Left kidney (tissue), 8 donors: ENCODE measurements at places on chromosomes 3 and 15.

DNA sequence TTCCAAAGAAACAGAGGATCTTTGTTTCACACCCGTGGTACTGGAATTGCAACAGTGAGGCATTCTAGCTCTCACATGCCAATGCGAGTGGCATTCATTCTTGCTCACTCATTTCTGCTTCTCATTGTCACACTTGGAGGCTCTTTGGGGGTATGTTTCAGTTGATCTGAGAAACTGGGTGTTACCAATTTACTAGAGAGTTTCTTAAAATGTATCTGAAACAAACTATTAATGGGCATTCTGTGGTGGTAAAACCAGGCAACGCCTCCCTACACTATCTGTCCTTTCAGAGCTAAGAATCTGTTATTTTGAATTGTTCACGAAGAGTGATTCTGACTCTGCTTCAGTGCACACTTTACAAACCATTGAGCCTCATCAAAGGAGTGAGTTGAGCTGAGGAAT is 140.6 kb upstream of the BHLHE40 start:
- DNase-seq, result no peak

DNA sequence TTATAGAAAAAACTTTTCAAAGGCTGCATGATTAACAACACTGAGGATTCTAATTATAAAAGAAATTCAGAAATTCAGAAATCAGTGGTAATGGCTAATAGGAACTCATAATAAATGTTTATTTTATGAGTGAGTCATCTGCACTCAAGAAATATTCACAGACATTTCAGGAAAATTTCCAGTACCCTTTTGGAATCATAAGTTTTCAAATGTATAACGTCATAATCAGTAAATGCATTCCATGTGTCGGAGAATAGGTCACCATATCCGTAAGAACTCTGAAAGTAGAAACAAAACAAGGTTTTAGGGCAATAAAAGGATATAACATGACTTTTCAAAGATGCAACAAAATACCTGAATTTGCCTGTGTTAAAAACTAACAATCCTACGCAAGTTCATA is 24.7 kb downstream of the EOGT start:
- DNase-seq, result no peak

- DNase-seq, result no peak
These were observed 80.9 kb upstream of the ARHGEF26 start for GRCh38 chr3:154040283-154040682.

DNA sequence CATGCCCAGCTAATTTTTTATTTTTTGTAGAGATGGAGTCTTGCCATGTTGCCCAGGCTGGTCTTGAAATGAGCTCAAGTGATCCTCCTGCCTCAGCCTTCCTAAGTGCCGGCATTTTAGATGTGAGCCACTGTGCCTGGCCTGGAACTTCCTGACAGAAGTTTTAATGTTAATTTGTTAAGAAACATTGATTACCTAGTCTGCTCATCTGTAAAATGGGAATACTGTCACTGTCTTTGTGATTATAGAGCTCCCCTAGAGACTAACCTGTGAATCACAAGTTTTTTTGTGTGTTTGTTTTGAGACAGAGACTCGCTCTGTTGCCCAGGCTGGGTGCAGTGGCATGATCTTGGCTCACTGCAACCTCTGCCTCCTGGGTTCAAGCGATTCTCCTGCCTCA is 4.3 kb upstream of the EIF3J start:
- no peak for DNase-seq

DNA sequence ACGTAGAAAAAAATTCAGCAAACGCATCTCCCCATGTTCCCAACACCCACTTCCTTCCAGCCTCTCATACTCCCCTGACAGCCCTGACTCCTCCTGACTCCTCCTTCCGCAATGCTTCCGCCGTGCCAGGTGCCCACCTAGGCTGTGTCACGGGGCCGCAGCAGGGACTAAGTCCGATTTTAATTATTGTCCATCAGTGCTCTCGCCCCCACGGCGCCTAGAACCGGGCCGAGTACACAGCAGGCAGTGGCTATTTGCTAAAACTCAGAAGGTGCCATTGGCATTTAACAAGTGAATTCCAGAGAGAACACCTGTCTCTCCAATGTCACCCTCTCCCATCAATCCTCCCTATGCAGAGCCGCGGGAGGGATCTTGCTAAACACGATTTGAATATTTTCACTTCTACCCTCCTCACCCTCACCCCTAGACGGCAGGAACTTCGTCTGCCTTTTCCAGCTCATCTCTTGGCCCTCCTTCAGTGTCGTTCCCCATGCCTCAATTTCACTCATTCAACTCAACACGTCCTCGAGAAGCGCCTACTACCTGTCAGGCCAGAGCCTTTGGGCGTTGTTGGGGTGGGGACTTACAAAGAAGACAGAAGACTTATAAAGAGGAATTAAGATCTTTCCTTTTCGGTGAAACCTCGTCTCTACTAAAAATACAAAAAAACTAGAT is 11.5 kb upstream of the SHF start:
- DNase-seq, result no peak

DNA sequence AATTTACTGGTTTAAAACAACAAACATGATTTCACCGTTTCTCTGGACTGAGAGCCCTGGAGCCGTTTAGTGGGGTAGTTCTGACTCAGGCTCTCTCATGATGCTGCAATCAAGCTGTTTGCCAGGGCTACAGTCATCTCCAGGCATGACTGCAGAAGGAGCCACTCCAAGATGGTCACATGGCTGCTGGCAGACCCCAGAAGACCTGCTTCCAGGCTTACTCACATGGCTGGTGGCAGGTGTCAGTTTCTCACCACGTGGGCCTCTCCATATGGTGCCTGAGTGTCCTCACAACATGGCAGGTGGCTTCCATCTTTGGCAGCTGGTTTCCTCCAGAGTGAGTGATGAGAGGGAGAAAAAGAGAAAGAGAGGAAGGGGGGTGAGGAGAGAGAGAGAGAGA is 378.3 kb upstream of the RGMA start:
- DNase-seq, result no peak

DNA sequence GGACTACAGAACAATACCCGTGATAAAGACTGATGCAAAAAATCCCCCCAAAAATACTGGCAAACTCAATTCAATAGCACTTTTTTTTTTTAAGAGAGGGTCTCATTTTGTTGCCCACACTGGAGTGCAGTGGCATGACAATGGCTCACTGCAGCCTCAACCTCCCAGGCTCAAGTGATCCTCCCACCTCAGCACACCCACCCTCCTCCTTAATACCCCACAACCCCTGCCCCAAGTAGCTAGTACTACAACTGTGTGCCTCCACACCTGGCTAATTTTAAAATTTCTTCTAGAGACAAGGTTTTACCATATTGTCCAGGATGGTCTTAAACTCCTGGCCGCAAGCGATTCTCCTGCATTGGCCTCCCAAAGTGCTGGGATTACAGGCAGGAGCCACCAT is 11.4 kb downstream of the TOP2B start:
- no peak for DNase-seq

DNA sequence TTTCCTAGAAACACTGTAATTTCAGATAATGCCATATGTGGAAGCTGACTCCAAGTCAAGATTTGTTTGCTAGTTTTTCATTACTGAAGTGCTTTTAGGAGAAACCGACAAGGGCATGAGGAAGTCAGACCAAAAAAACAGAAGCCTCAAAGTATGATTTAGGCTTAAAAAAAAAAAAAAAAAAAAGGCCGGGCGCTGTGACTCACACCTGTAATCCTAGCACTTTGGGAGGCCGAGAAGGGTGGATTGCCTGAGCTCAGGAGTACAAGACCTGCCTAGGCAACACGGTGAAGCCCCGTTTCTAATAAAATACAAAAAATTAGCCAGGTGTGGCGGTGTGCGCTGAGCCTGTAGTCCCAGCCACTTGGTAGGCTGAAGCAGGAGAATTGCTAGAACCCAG is 11.6 kb downstream of the RPL15 start:
- no peak for DNase-seq

GRCh38 chr3:24460974-24461373 is 33.7 kb downstream of the THRB start:
- DNase-seq, result no peak

DNA sequence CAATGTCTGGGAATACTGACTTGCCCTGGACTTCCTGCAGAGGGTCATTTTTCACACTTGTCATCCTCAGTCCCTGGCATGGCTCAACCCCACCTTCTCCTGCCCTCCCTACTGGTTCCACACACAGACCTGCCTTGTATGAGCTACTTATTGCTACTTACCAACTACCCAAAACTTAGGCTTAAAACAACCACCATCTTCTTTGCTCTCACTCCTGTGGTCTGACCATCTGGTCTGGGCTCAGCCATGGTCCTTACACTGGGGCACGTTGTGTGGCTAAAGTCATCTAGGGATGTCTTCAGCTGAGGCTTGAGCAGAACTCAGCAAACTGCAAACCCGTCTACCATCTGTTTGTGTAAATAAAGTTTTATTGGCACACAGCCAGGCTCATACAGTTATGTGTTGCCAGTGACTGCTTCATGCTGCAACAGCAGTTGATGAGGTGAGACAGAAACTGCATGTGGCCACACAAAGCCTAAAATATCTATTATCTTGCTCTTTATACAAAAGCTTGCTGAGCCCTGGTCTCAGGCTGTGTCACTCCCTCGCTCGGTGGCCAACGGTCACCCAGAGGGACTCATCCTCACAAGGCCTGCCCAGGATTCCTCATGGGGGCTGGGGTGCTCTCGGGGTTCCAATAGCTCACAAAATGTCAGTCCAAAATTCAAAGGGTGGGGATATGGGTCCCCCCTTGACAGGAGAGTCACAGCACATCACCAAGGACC is 43.5 kb downstream of the KLF15 start:
- DNase-seq, result no peak

DNA sequence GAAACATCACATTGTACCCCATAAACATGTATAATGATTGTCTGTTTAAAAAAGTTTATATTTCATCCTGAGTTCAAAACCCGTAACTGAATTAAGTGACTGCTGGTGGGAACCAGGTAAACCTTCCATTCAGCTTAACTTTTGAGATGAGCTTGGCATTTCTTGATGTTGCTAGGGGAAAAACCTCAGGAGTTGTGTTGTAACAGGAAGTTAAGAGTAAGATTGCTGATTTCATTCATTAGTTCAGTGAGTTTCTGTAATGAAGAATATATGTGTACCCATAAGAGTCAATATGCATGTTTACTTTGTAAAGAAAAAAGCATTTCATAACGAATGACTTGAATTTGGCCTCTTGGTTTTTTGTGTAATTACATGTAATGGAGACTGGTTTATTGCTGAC is 32.5 kb downstream of the CTSH start:
- DNase-seq, result no peak

GRCh38 chr3:118682921-118683320 is 351.7 kb downstream of the IGSF11 start:
- DNase-seq, result peak; percentile 64

DNA sequence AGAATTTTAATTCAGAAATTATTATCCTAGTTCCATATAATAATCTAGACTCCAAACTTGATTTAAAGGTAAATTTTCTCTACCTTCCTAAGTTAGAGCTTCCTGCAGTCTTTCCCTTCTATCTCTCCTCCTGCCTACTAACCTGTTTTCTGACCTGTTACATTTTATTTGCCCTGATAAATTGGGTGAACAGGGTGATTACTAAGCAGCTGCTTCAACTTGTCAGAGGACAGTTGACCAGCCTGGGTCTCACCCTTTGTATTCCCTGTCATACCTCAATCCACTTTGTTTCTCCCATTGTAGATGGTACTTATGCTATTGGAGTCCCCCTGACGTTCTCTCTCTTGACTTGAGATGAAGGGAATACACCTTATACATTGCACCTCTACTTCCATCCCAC is 28.4 kb upstream of the MYRIP start:
- DNase-seq, result no peak

GRCh38 chr3:24678421-24678865 is 183.8 kb upstream of the THRB start:
- no peak for DNase-seq

DNA sequence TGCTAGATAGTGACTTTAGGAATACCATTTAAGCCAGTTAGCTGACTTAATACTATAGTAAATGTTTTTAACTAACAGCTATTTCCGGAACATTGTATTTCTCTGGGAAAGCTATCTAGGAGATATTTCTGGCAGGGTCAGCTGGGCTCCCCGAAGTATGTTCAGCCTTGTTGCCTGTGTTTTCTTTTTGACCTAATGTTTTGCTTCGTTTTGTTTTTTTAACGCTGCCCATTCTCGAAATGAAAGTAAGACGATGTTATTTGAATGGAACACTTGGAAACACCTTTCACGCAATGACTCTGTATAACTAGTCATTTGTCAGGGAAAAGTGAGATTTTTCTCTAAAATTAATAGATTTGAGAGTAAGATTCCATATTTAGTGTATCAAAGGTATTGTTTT is 702.9 kb upstream of the NAALADL2 start:
- DNase-seq, result no peak

DNA sequence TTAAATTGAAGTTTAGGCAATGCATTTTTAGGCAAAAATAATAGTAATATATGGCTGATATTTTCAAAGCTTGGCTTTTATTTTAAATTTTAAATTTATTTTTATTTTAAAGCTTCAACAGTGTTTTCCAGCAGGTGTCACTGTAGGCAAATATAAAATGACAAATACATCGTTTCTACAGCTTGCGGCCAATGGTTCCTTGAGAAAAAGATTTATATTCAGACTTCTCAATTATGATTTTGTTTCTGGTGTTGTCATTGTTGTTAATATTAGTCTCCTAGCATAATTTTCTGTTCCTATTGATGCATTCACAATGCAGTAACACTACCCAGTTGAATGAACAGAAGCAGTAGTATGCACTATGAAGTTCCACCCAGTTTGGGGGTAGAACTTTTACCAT is 220.7 kb upstream of the DNAJC19 start:
- peak; percentile 15 for DNase-seq

- DNase-seq, result no peak
These were observed 52.5 kb downstream of the RPL39L start for GRCh38 chr3:187086831-187087230.

GRCh38 chr3:152113992-152114651 is 154.6 kb upstream of the MBNL1 start:
- DNase-seq, result no peak

- DNase-seq, result no peak
These were observed 733.7 kb upstream of the CFAP20DC start for GRCh38 chr3:59783468-59783988.

DNA sequence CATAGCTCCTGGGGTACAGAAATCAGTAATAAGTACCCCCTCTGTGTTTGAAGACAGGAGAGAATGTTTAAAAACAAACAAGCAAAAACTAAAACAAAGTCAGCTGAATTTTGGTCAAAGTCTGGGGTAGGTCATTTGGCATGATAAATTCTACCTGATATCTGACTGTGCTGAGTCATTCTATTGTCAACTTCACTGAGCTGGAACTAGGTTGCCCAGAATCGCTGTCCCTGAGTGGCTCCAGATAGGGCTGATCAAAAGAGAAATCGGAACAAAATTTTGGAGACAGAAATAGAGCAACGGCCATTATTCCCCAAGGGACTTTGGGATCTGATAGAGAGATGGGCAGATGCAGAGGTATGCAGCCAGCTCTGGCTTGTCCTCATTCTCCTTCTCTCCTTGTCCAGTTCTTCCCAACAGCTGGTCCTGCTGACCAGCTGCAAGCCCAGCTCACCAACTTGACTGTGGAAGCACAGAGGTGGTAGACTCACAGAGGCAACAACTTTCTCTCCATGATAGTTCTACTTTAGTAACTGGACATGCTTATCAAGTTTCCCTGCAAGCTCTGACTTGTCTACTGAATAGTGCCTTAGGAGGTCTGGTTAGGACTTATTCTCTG is 57.3 kb upstream of the MYRIP start:
- DNase-seq, result no peak
